Psoas muscle (tissue), 8 donors: ENCODE measurements at places on chromosomes 7 and 10.
A peak's percentile ranks its signal among the peaks of the same experiment; 100 is the strongest.

GRCh38 chr10:46538717-46539426, 17.6 kb downstream of the GPRIN2 start:
- DNase-seq, result no peak

DNA sequence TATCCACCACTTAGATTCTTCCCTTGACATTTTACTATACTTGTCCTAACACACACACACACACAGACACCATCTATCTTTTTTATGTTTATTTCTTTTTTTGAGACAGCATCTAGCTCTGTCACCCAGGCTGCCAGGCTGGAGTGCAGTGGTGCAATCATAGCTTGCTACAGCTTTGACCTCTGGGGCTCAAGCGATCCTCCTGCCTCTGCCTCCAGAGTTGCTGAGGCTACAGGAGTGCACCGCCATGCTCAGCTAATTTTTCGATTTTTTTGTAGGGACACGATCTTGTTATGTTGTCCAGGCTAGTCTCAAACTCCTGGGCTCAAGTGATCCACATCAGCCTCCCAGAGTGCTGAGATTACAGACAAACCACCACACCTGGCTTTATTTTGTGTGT, 16.7 kb downstream of the WIPI2 start:
- no peak for DNase-seq

DNA sequence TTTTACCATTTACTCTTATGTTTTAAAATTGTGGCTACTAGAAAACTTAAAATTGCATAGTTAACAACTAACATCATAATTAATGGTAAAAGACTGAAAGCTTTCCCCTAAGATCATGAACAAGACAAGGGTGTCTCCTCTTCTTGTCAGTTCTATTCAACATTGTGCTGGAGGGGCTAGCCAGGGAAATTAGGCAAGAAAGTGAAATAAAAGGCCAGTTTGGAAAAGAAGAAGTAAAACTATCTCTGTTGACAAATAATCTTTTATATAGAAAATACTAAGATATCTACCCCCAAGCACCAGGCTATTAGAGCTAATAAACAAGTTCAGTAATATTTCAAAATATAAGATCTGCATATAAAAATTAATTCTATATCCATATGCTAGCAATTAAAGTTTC, 46.9 kb upstream of the MXI1 start:
- DNase-seq, result no peak

DNA sequence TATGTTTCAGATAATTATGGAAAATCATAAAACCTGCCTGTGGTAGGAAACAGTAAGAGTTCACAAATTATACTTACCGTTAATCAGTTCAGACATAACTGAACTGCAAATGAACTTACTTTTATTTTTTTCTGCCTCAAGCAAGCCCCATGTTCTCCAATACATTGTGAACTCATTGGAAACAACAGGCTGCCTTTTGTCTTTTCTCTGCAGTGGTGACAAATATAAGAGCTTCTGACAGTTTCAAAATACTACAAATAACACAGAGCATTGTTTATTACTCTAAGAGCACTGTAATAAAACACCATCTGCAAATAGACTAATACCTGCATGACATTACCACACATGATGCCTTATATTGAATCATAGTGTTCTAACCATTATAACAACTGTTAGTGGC, 94.0 kb upstream of the CDCA7L start:
- no peak for DNase-seq

GRCh38 chr7:134184767-134185166, 57.6 kb downstream of the LRGUK start:
- no peak for DNase-seq

GRCh38 chr10:122567056-122567660, 6.6 kb downstream of the DMBT1 start:
- no peak for DNase-seq

- no peak for DNase-seq
Observed at GRCh38 chr7:76063525-76063924, 15.6 kb downstream of the MDH2 start.

DNA sequence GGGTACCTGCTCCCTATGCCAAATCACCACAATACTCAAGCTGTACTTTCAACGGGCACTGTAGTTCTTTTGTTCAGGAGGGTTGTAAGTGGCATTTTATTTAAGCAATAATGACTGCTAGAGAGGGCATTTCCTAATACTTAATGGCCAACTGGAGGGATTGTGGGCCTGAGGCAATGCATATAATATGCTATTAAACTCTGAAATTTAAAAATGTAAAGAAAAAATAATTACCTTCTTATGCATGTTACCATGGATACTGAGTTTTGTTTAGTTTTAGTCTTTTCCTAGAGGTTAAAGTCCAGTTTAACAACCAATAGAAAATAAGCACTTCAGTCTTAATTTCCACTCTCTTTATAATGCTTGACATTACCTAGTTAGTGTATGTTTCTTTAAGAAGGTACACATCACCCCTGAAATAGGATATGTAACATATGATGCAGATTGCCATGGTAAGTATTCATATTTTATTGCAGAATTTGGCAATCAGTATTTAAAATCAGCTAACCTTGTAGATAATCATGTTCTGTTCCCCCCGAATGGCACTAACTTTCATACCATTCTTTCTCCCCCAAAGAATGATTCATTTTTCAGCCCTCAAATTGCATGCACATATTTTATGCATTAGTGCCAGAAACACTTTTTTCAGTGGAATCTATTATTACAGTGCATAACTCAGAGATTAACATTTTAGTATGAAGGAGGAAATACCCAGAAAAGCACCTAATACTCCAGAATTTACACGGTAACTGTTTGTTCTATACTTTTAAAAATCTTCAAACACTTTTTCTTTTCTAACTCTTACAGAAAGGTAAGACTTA, 90.3 kb upstream of the ZNF438 start:
- DNase-seq, result no peak

DNA sequence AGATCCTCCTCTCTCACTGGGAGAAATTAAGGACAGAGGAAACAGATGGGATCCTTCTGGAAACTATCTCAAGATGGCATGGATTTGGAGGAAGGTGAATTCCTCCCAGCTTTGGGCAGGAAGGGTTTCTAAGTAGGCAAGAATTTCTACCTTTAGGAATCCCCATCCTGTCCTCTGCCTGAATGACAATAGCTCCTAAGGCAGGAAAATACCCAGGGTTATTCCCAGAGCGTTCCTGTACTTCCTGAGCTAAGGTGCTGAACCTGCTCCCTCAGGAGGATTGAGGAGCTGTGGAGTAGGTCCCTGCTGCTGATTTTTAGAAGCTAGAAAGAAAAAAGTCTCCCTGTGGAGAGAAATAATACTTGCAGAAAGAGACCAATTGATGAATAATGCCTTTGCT, 568 bp downstream of the MGAM2 start:
- no peak for DNase-seq

DNA sequence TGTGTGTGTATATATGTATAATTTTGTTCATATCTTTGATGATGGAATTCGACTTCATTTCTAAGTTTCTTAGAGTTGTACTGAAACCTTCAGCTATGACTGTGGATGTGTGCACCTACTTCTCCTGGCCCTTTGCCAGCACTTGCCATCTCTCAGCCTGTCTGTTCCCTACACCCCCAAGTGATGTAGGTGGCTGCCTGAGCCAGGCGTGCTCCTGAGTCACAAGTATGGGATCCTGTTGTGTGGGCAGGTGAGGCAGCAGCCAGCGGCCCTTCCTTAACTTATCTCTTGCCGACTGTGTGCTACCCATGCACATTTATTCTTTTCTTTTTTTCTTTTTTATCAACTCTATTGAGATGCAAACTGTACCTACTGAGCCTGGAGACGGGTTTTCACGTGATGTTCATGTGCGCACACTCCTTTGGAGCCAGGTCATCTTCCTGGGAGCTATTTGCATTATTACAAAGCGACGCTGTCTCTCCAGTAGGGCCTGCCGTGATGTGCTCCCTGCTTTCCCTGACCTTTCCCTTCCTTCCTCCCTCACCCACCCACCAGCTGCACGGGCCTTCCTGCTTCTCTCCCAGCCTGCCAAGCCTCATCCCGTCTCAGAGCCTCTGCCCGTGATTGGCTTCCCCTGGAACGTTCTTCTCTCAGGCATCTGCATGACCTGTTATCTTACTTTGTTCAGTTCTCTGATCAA, 31.3 kb upstream of the GALNT11 start:
- no peak for DNase-seq

GRCh38 chr10:68560186-68560942, at the start of gene TET1:
TET1 (plus strand) TSS chr10:68560337; CDS start chr10:68572339, 12,002 bp downstream.
- peak; percentile 70 for DNase-seq

- no peak for DNase-seq
Observed at GRCh38 chr10:88500656-88501055, 82.5 kb downstream of the RNLS start.

DNA sequence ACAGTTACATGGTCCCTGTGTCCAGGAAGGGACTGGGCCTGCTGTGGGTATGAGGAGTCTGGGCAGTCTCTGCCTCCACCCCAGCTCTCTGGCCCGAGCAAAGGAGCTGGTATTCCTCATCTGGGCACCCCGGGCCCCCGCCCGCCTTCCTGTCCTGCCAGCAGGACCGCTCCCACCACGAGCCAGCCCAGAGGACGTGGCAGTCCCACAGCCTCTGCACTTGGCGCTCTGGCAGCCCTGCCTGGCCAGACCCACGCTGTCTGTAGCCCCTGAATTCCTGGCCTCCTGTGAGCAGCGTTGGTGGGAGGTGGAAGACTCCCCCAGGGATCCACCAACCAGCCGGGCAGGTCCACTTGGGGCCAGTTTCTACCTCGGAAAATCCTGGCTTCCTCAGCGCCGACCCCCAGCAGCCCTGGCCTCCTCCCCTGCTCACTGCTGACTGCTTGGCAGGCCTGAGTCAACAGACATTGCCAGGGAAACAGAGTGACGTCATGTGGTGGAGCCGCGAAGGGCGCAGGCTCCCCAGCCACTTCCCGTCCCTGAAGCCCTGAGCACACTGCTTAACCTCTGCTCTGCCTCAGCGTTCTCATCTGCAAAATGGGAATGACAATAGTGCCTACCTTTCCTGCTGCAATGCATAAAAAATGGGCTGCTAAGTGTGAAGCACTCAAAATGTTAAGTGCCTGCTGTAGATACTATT, 21.6 kb upstream of the LIMK1 start:
- DNase-seq, result peak; percentile 84

DNA sequence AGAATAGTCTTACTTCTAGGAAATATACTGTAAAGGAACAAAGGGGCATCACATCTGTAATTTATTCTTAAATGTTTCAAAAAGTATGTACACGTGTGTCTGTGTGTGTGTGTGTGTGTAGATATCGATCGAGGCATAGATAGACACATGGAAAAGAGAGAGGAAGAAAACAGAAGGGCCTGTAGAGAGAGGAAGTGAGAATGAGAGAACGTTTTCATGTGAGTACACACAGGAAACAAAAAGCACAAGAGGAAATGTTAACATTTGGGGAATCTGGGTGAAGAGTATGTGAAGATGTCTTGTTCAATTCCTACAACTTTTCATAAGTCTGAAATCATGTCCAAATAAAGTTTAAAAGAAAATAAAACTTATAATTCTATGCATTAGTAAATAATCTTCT, 286.5 kb upstream of the SORCS1 start:
- DNase-seq, result no peak

GRCh38 chr7:148585399-148585798, 5.2 kb upstream of the C7orf33 start:
- DNase-seq, result no peak

DNA sequence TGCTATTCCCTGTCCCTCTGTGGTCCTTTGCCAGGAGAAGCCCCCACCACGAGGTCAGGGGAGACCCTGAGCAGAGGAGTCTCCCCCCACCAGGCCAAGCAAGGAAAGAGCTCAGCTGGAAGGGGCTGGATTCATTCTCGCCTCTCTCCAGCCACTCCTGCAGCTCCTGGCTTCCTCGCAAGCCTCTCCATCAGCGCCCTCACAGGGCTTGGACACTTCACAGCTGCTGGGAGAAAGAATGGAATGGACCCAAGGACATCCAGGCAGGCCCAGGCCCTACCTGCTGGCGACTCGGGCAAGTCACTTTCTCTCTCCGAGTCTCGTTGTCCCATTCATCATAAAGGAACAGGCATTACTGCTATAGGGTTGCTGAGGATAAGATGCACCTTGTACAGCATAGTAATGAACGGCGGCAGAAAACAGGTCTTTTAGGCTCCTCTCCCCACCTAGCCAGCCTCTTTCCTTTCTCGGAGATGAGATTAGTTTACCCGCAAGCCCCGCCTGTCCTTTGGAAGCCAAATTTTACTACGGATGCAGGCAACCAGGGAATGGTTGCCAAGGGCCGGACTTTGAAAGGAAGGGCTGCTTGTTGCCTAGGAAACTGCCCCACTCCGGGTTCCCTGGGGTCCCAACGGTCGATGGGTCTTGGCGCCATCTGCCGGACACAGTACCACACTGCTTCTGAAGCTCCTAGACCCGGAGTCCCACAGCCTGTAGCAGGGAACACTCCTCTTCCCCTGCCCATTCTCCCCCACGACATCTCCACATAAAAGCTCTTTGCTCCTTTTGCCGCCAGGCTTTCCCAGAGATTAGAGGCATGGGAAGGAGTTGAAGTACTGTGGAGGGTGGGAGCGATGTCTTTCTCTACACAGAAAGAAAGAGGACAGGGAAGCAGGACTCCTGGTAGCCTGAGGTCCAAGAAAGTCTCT, 22.3 kb downstream of the IMPDH1 start:
- peak; percentile 83 for DNase-seq

GRCh38 chr10:100510533-100511308, 8.9 kb downstream of the SEC31B start:
- DNase-seq, result no peak

DNA sequence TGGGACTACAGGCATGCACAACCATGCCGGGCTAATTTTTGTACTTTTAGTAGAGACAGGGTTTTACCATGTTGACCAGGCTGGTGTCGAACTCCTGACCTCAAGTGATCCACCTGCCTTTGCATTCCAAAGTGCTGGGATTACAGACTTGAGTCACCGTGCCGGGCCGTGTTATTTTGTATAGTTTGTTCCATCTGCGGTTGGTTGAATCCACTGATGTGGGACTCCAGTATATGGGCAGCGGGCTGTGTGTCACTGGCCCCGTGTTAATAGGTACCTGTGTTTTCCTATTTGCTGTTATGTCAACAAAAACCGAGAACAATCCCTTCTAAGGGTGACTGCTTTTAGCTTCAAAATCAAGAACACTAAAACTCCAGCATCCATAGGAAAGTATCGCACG, 297.6 kb upstream of the PITRM1 start:
- no peak for DNase-seq

DNA sequence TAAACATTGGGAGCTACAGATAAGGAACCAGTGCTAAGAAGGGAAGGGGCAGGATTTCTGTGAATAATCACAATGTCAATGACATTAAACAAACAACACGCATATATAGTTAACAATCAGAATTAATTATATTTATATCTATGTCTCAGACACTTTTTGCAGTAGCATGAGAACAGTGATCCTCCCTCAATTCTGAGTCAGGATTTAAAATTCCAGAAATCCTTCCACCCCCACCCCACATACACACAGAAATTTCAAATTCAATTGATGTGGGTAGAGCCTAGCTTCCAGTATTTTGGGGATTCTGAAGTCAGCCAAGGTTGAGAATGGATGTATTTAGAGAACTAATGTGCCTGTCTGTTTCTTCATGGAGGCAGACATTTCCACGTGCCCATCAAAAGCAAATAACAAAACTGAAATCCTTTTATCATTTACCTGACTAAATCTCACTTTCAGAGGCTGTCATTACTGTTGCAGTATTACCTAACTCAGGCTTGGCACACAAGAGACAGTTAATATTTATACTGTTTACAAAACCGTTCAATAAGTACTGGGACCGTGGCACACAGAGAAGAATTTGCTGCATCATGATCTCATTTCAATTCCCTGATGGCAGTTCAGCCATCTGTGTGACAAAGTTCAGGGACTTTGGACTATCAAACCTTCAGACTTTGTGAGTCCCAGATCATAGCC, 116.6 kb upstream of the PALS2 start:
- DNase-seq, result no peak
